Esophagus muscularis mucosa (tissue), 4 donors: ENCODE measurements at places on chromosomes 12 and 14. TPM values are rescaled to one million over a fixed set of nuclear protein-coding genes. Genes with fewer than 3 reads are reported as not detected.

LRRIQ1 gene
- total RNA-seq = 0.13 TPM

PIWIL1 gene
- total RNA-seq = not detected

CCDC197 gene
- total RNA-seq = not detected

ALX1 gene
- 0.34 TPM for total RNA-seq

VPS37B gene
- total RNA-seq = 52.4 TPM

ZFYVE26 gene
- total RNA-seq = 18.3 TPM

RSRC2 gene
- 49.1 TPM for total RNA-seq

TSPAN11 gene
- 5.8 TPM for total RNA-seq

GRCh38 chr12:72214163-72214562 is 58.0 kb upstream of the TRHDE start:
- no peak overlapping the region for H3K27ac ChIP-seq
- H3K36me3 ChIP-seq = no peaks in the 10 kb centered on the region
- H3K4me1 ChIP-seq = no peaks in the 10 kb centered on the region

DNA sequence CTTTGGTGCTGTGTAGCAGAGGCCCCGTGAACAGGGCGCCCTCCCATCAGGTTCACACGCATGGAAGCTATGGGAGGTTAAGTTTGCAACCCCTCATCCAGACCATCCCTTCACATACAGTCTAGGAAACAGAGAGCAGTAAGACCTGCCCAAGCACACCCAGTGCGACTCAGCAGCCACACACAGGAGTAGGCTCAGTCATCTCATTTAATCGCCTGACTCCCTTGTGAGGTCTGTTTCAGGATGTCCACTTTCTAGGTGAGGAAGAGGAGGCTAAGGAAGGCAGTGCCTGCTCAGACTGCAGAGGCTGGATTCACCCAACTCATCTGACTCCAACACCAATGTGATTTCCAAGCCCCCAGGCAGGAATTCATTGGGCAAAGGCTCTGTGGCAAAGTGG is 11.9 kb downstream of the BDKRB1 start:
- no peak overlapping the region for H3K27ac ChIP-seq
- no peak for DNase-seq
- H3K27me3 ChIP-seq = no peaks in the 10 kb centered on the region
- H3K36me3 ChIP-seq = no peaks in the 10 kb centered on the region
- H3K4me1 ChIP-seq = peaks cover 32% of the 10 kb centered on the region
- H3K4me3 ChIP-seq = no peak overlapping the region

- no peak overlapping the region for H3K4me3 ChIP-seq
- H3K27me3 ChIP-seq = no peaks in the 10 kb centered on the region
- H3K27ac ChIP-seq = no peak overlapping the region
These were observed 54.8 kb downstream of the GOLGA5 start for GRCh38 chr14:92848887-92849286.

DNA sequence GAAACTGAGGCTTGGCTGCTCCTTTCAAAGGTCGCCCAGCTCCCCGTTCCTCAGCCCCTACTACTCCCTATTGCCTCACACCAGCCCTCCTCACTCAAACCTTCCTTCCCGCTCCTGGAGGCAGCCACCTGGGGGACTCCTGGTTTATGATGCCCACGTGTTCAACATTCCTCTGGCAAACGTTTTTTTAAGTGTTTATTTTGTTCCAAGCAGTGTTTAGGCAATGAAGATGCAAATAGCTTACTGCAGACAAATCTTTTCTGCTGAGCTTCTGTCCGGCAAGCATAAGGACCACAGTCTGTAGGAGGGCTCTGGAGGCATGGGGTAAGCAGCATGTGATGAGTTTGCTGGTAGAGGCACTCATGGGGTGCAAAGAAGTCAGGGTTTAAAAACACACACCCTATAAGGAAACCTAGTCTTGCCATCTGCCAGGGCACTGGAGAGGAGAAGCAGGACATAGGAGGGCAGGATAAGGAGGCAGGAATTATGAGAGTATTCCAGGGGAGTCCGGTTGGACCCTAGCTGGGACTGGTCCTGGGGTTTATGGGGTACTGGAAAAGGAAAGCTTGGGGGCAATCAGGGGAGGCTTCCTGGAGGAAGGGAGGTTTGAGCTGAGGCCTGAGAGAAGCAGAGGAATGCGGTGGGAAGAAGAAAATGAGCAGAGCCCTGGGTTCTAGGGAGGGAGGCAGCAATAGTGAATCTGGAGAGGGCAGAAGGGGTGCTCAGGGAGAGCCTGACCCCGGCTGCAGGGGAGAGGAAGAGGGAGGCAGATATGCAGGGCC is 123.3 kb downstream of the NCOR2 start:
- peaks cover 42% of the 10 kb centered on the region for H3K4me1 ChIP-seq
- DNase-seq = no peak
- H3K27me3 ChIP-seq = no peaks in the 10 kb centered on the region
- peaks cover 73% of the 10 kb centered on the region for H3K36me3 ChIP-seq
- no peak overlapping the region for H3K4me3 ChIP-seq
- peak overlapping the region; percentile 5 for H3K27ac ChIP-seq

GRCh38 chr12:55706568-55707218 is 1.0 kb downstream of the ITGA7 start:
- H3K4me1 ChIP-seq = peaks cover 88% of the 10 kb centered on the region
- peaks cover 5% of the 10 kb centered on the region for H3K36me3 ChIP-seq
- H3K27ac ChIP-seq = peak overlapping the region; percentile 94

GRCh38 chr14:55126034-55126433 is 3.0 kb upstream of the LGALS3 start:
- DNase-seq = no peak
- H3K4me1 ChIP-seq = peaks cover 38% of the 10 kb centered on the region
- H3K36me3 ChIP-seq = no peaks in the 10 kb centered on the region
- peak overlapping the region; percentile 53 for H3K27ac ChIP-seq
- H3K27me3 ChIP-seq = no peaks in the 10 kb centered on the region

DNA sequence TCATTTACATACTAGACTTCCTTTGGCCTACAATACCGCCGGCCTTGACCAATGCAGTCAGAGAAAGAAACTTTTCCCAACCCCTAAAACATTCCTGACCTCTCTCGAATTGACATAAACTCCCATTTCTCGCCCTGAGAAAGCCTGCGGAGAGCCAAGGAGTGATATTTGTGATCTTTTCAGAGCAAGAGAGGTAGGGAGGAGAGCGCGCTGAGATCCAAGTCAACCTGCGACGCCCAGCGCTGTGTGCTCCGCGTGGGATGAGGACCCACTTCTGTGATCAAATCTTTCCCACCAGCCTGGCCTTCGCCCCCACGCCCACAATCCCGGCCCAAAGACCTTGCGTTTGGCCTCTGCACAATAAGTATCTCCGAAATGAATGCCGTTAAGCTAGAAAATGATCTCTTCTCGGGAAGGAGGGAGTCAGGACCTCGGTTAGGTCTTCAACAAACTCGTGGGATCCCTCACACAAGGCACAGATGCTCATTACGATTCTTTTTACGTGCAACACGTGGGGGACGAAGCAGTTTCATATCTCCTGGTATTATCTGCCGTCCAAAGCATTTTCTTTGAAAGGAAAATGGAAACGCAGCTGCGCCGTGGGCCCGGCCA is 6.3 kb upstream of the NPAS3 start:
- peaks cover 22% of the 10 kb centered on the region for H3K4me1 ChIP-seq
- no peak for DNase-seq
- H3K27me3 ChIP-seq = peaks cover 20% of the 10 kb centered on the region
- peak overlapping the region; percentile 66 for H3K4me3 ChIP-seq
- peak overlapping the region; percentile 56 for H3K27ac ChIP-seq

DNA sequence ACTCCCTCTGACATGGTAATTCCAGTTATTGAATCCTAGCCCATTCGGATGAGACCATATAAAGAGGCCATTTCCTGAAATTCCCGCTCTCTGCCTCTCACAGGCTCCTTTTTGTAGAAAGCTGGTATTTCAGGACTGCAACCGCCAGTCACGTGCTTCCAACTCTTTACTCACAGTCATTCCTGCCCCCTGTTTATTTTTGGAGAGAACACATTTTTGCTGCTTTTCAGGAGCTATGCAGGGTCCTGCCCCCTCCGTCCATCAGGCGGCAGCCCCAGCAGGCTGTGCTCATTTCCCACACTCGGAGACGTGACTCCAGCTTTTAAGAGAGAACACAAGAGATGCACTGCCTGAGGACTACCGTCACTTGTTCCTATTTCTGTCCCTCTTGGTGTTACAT is 26.8 kb downstream of the IFT43 start:
- peaks cover 27% of the 10 kb centered on the region for H3K4me1 ChIP-seq
- DNase-seq = no peak
- H3K4me3 ChIP-seq = peak overlapping the region; percentile 10
- peaks cover 51% of the 10 kb centered on the region for H3K36me3 ChIP-seq

GRCh38 chr12:92928421-92928961 is 604 bp downstream of the EEA1 start:
- no peaks in the 10 kb centered on the region for H3K27me3 ChIP-seq
- no peaks in the 10 kb centered on the region for H3K36me3 ChIP-seq
- H3K4me3 ChIP-seq = peak overlapping the region; percentile 93
- peak overlapping the region; percentile 99 for H3K27ac ChIP-seq

DNA sequence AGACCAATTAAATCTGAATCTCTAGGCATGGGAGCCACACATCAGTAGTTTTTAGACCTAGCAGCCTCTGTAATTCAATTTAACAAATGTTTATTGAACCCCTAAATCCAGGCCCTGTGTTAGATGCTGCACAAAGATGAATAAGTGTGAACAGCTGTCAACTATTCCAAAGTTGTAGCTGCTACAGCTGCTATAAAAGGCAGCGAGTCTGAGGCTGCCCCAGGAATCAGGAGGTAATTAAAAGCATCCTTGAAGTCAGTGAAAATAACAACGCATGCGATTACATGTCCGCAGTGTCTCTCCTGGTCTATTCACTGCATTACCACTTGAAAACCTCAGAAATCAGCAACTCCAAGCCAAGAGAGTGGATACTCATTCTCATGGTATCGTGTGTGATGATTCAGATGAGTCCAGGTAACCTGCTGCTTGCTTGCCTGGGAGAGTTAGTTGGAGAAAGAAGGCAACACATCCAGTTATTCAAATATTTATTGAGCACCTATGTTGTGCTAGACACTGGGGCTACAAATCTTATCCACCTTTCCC is 34.9 kb upstream of the DDHD1 start:
- no peaks in the 10 kb centered on the region for H3K36me3 ChIP-seq
- no peaks in the 10 kb centered on the region for H3K27me3 ChIP-seq
- H3K4me1 ChIP-seq = peaks cover 13% of the 10 kb centered on the region
- no peak for DNase-seq

DNA sequence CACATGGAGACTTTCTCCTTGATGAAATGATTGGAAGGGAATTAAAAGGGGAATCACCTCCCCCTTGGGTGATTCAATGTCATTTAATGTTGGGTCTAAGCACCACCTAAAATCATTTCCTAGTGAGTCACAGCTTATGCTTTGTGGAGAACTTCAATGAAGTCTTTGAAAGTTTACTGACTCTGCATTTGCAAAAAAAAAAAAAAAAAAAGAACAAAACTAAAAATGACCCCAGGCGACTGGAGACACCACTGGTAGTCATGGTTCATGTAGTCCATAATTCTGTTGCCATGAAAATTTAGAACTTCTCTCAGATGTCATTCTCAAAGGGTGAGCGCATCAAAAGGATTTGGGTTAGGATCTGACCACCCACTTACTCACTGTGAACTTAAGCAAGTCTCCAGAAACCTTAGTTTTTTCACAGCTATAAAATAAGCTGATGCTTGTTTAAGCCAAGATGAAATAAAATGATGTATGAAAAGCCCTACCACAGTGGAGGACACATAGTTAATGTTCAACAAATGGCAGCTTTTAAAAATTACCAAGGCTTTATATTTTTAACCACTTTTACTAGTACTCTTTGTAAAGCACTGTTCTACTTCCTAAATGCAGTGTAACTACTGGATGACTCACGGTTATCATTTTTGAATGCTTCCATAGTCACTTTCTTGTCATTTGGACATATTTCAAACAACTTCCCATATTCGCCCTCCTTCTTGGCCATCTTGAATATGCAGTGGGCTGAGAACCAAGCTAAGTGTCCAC is 18.1 kb upstream of the KSR2 start:
- H3K4me1 ChIP-seq = no peaks in the 10 kb centered on the region
- H3K36me3 ChIP-seq = no peaks in the 10 kb centered on the region
- H3K4me3 ChIP-seq = no peak overlapping the region
- no peak overlapping the region for H3K27ac ChIP-seq
- peaks cover 6% of the 10 kb centered on the region for H3K27me3 ChIP-seq

DNA sequence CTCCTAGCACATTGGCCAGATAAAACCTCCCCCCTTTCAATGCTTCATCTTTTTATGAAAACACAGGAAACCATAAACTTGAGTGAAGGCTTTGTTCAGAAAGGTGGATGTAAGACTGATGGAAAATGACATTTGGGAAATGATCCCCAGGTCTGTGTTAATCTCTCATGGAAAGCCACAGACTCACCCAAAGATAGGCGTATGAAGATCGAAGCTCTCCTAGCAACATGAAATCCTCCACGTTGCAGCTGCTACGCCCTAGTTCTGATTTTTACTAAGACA is 63.4 kb upstream of the PTGR2 start:
- peak overlapping the region; percentile 99 for H3K27ac ChIP-seq
- H3K36me3 ChIP-seq = no peaks in the 10 kb centered on the region
- peaks cover 76% of the 10 kb centered on the region for H3K4me1 ChIP-seq

DNA sequence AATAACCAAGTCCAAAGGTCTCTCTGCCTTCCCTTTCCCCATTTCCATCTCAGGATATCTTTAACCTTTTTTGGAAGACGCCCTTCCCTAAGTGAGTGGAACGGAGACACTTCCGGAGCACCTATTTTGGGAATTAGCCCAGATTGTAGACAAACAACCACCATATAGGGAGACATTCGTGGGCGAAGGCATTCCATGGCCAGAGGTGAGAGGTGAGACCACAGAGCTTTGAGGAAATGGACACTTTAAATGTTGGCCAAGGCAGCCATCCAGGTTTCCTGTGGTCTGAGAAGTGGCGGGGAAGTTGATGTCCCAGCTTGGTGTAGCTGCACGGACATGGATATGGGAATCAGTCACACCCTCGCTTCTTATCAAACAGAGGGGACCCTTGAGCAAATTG is 69.4 kb upstream of the BDKRB2 start:
- H3K4me1 ChIP-seq = peaks cover 15% of the 10 kb centered on the region
- DNase-seq = no peak
- no peaks in the 10 kb centered on the region for H3K36me3 ChIP-seq
- H3K4me3 ChIP-seq = no peak overlapping the region

DNA sequence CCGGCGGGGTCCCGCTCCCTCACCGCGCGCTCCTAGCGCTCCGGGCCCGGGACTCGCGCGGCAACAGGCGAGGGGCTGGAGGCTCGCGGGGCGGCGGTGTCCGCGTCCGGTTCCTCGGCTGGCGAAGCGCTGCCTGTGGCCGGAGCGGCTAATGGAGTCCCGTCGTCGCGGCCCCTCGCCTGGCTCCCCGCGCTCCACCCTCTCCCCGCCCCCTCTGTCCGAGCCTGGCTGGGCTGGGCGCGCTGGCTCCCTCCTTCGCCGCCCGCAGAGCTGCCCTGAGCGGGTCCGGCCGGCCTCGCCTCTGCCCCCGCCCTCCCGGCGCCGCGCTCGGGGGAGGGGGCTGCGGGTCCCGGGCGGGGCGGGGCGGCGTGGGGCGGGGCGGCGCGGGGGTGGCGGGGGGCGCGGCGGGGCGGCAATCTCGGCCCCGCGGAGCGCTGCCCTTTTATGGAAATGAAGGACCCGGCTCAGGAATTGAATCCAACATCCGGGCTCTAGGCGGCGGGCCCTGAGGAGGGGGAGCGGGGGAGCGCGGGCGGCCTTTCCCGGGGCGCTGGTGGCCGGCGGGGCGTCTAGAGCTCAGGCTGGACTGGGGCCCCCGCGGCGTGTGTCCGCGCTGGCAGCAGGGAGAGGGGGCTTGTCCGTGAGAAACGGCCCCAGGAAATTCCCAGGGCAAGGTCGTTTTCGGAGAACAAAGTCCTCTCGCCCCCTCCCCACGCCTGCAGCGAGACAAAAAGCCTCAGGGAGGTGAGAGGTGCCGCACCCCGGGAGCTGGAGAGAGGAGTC is at the start of gene FERMT2:
FERMT2 (minus strand) TSS at position 153 of the 783 bp plus-strand sequence. CDS start 482 bp downstream, outside the sequence.
- DNase-seq = peak; percentile 94
- H3K27ac ChIP-seq = peak within 1 kb of the TSS; percentile 99
- peaks cover 63% of the 10 kb centered on the region for H3K4me1 ChIP-seq
- peak within 1 kb of the TSS; percentile 92 for H3K4me3 ChIP-seq
- no peaks in the 10 kb centered on the region for H3K27me3 ChIP-seq

GRCh38 chr14:79571366-79571765 is 639.9 kb downstream of the DIO2 start:
- no peak overlapping the region for H3K27ac ChIP-seq
- H3K36me3 ChIP-seq = no peaks in the 10 kb centered on the region
- H3K27me3 ChIP-seq = no peaks in the 10 kb centered on the region
- H3K4me1 ChIP-seq = no peaks in the 10 kb centered on the region
